ENCODE measurements at places on chromosomes 3 and 15.

- DNase-seq = no peak
Observed at GRCh38 chr3:140636406-140637138, 41.3 kb upstream of the TRIM42 start.

DNA sequence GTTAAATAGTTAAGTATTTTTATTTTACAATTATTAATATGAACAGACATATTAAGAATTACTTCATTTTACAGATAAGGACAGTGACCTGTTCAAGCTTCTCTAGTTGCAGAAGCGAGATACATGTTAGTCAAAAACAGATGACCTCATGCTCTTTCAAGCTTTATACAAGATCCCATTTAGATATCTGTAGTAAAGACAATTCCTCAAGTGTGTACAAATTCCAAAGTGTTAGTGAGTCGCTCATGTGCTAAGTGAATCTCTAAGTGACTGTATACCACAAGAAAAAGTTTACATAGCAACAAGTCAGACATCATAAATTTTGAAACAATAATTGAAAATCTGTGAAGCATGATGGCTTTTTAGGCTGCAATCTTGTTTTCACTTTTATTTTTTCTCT lies 293.8 kb downstream of the ROBO1 start:
- DNase-seq = no peak

DNA sequence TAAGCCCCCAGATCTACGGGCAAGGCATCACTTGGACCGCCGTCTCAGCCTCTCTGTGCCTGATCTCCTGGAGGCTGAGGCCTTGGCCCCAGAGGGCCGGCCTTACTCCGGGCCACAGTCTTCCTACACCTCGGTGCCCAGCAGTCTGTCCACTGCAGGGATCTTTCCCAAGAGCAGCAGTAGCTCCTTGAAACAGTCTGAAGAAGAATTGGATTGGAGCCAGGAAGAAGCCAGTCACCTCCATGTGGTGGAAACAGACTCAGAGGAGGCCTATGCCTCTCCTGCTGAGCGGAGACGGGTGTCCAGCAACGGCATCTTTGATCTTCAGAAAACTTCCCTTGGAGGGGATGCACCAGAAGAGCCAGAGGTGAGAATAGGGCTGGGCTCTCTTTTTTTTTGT lies 67.0 kb downstream of the MCTP2 start:
- DNase-seq = no peak

DNA sequence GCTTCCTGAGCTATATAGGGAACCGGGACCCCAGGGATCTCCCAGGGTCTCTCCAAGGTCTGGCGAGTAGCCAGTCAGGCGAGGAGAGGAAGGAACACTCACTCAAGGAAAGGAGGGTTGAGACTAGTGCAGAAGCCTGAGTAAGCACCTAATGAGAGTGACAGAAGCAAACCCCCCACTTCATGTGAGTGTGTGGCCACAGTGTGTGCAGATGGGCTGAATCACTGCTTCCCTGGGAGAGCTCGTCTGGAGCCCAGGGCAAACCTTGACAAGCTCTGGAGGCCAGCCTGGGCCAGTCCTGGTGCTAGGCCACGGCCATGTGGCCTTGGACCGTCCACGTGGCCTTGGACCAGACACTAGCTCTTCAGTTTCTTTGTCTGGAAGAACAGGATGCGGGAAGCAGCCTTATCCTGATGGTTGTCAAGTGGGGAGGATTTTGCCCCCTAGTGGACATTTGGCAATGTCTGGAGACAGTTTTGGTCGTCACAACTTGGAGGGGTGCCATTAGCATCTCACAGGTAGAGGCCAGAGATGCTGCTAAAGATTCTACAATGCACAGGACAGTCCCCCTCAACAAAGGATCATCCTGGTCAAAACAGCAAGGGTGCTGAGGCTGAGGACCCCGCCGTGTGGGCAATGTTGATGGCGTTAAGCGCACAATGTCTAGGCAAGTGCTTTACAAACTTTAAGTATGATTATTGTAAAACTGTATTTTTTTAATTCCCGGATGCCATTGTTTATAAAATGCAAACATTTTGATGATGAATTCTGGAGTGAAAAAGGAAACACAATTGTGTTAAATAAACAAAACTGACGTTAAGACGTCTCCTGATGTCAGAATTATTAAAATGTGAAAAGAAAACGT lies 34.8 kb upstream of the CTSH start:
- peak; percentile 58 for DNase-seq

DNA sequence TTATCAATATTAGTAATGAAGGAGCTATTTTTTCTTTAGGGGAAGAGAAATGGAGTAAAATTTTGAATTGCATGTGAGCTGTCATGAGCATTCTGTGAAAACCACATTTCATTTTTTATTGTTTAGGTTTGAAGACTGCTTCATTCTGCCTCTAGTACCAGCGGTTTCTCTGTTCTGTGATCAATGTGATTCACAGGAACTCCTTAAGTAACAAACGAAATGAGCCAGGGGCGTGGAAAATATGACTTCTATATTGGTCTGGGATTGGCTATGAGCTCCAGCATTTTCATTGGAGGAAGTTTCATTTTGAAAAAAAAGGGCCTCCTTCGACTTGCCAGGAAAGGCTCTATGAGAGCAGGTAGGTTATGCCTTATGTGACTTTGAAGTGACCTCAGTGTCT lies 13.0 kb downstream of the NIPA2 start:
- no peak for DNase-seq

- DNase-seq = peak; percentile 76
Observed at GRCh38 chr3:138479438-138479863, 45.0 kb downstream of the ESYT3 start.

- DNase-seq = peak; percentile 61
Observed at GRCh38 chr3:79521221-79521848, 246.5 kb downstream of the ROBO1 start.

DNA sequence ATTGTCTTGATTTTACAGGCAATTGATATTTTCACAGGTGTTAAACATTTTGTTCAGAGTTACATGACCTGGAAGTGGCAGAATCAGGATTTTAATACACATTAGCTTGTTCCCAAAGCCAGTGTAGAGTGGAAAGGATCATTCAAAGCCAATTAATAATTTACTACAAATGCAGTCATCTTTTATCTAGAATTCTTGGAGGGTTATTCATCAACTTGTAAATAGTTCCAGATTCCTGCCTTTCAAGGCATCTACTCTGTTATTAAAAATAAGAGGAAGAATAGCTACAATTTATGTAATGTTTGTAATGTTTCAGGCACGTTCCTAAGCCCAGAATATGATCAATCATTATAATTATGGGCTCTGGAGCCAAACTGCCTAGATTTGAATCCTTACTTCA lies 358.5 kb downstream of the ZNF385D start:
- DNase-seq = no peak

DNA sequence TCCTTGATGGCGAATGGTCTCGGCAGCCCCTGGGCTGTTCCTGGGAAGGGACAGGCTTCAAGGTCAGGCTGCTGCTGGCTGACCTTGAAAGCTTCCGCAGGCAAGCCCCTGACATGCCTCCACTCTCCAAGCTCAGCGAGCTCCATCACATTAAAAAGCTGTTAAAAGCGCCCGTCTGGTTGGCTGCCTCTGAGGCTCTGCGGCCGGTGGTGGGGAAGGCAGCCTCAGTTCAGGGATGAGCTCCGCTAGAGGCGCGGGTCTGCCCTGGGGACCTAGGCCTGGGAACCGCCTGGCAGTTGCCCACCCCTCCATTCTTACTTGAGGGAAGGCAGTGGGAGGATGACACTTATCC lies 103.8 kb downstream of the LINGO1 start:
- DNase-seq = no peak

GRCh38 chr15:45179221-45179985 lies 8.4 kb downstream of the SHF start:
- no peak for DNase-seq

DNA sequence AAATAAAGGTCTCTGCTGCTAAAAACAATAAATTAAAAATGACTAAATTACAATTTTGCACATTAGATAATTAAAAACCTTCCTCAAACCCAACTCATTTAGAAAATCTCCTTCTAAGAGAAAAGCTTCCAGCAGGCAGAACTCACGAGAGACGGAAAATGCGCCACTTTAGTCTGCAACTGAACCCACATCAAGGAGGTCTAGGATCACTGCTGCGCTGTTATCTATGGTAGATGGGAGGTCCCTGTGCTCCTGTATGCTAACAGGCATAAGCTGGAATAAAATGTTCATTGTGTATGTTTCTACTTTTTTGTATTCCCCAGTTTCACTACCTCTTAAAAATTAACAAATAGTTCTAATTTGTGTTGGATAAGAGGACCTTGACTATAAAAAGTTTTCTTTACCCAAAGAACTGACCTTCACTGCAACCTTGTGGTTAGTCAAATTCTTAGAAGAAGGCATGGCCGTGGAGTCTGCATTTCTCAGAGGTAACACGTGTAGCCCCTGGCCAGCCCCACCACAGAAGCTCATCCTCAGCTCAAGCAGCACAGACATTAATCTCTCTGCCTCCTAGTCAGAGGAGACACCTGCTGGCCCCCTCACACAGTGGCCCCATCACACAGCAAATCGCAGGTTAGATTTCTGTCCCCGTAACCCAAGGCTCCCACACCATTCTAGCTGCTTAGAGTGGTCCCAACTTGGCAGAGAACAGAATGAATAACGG lies 22.3 kb downstream of the STIMATE start:
- no peak for DNase-seq

DNA sequence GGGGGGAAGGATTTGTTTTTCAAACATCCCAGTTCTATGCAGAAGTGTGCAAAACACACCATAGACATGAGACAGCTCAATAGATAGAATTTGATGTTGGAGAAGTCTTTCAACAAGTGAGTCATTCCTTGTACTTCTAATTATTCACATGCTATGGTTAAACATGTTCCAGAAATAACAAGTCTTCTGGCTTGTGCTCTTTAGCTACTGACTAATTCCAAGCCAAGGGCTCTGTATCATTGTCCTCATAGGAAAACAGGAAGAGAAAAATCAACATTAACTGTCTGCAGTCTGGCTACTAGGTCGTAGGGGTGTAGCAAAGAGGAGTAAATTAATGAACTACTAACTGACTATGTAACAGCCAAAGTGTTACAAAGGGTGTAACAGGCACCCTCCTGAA lies 25.8 kb downstream of the LDHAL6B start:
- no peak for DNase-seq

- DNase-seq = no peak
Observed at GRCh38 chr3:172100482-172100881, 61.1 kb downstream of the FNDC3B start.

DNA sequence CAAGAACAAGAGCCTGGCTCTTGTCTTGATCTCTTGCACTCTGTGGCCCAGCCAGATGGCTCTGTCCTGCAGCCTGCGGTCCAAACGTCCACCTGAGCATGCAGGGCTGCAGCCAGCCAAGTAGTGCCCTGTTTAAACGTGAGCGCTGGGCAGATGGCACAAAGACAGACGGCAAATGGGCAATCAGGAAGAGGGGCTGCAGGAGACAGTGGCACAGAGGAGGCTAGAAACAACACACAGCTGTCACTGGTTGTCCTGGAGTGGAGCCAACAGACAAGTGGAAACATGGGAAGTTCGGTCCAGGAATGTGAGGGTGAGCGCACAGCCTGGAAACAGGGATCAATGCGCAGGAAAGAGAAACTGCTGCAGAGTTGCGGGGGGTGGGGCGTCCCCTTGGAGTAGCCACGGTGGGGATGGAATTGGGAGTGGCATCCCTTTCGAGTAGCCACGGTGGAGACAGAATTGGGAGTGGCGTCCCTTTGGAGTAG lies 10.7 kb upstream of the ZXDC start:
- no peak for DNase-seq

GRCh38 chr3:72800869-72801268 lies 47.4 kb downstream of the SHQ1 start:
- DNase-seq = no peak

- peak; percentile 58 for DNase-seq
Observed at GRCh38 chr15:36603987-36604386, 24.6 kb downstream of the CDIN1 start.

- no peak for DNase-seq
Observed at GRCh38 chr3:171901615-171902312, 58.6 kb downstream of the TMEM212 start.

GRCh38 chr15:98807262-98807661 lies 158.9 kb downstream of the IGF1R start:
- no peak for DNase-seq

GRCh38 chr3:186414735-186415419 lies 52.8 kb upstream of the DGKG start:
- DNase-seq = no peak

GRCh38 chr3:127149621-127150310 lies 43.2 kb upstream of the PRR23E start:
- no peak for DNase-seq

DNA sequence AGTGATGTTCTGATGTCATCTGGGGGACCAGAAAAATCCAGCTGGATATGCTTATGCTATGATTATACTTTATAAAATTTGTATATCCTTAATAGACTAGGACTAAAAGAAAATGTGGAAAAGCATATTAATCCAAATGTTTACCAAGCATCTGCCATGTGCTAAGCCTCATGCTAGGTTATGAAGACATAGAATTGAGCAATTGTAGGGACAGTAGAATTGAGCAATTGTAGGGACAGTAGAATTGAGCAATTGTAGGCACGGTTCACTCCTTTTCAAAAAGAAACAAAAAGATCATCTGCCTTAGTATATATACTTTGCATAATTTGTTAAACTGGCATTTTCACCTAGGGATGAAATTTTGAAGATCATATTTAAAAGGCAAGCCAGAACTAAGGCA lies 18.3 kb downstream of the ABHD5 start:
- no peak for DNase-seq

DNA sequence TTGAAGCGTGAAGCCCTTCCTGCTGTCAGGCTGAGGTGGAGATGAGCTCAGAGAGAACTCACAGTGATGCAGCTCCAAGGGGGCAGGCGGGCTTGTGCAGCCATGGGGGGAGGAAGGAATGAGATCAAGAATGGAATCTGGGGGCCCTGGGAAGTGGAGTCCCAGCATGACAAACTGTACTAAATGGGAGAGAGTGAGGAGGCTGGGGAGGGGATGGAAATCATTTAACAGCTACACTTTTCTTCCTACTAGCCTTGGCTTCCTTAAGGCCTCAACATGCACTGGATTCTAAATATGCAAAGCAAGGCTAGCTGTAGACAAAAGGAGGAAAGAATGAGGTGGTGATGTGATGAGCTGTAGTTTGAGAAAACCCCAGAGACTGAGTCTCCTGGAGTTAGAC lies 133.9 kb downstream of the EEFSEC start:
- DNase-seq = no peak

DNA sequence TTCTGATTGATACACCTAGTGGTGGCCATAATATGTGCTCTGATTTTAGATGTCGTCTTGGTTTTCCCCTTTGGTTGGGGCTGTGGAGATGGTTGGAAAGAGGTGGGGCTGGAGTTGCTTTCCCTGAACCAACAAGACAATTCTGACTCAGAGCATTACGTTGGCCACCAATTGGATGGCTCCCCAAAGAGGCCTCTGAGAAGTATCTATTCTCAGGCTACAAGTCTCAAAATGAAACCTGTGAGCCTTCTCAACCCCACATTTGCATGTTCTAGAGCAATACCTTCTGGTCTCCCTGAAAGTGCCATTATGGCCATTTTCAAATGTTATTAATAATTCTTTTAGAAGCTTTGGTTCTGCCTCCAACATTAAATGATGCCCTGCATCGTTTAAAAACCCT lies 188.4 kb upstream of the WNT5A start:
- DNase-seq = no peak

GRCh38 chr3:51671734-51672475 lies 853 bp downstream of the TEX264 start:
- DNase-seq = peak; percentile 44

GRCh38 chr3:122943828-122944190 lies 83.8 kb downstream of the SEMA5B start:
- DNase-seq = no peak

Measured in NCI-H1105 treated with DMSO at 0.1 percent for 48 hours (cell line).